Glutamatergic neuron (in vitro differentiated cells): ENCODE measurements at places on chromosomes 7 and 10. TPM values are rescaled to one million over a fixed set of nuclear protein-coding genes. Genes with fewer than 3 reads are reported as not detected.

- peaks cover 7% of the 10 kb centered on the region for H3K27me3 ChIP-seq
- peak; percentile 29 for DNase-seq
- no peak overlapping the region for H3K4me3 ChIP-seq
Measured at GRCh38 chr7:29878081-29878688, 71.9 kb downstream of the WIPF3 start.

GRCh38 chr7:21352540-21353387 is 75.1 kb upstream of the SP4 start:
- no peak overlapping the region for H3K27ac ChIP-seq
- H3K36me3 ChIP-seq, result no peaks in the 10 kb centered on the region
- no peak for DNase-seq
- H3K27me3 ChIP-seq, result no peaks in the 10 kb centered on the region
- H3K4me1 ChIP-seq, result no peaks in the 10 kb centered on the region

INA gene
- total RNA-seq, result 625 TPM

DNA sequence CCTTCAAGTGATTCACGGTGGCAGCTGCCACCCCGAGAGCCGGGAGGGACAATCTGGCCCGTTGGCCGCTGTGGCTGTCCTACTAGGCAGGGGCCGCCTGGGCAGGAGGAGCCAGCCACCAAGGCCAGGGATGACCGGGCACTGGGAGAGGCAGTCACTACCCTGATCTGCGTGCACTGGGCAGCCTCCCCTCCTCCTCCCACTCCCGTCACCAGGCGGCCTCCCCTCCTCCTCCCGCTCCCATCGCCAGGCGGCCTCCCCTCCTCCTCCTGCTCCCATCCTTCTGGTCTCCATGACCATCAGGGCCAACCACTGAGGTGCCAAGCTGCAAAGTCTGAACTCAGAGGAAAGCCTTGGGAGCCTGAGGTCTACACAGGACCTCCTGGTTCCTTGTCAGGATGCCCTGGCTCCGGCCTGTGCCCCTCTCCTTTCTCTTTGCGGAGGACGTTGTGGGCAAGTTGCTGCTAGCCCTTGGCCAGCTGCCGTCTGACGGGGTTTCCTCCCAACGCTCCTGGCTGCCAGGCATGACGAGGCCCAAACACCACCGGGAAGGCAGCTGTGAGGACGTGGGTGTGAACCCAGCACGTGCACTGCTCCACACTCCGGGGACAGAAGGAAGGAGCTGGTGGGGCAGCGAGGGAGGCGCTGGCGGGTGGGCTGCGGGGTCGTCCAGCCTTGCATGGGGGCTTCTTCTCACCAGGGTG is 131.1 kb downstream of the WDR37 start:
- peak; percentile 9 for DNase-seq
- H3K4me1 ChIP-seq, result peaks cover 8% of the 10 kb centered on the region
- H3K4me3 ChIP-seq, result no peak overlapping the region
- H3K27ac ChIP-seq, result no peak overlapping the region
- H3K36me3 ChIP-seq, result no peaks in the 10 kb centered on the region
- H3K27me3 ChIP-seq, result peaks cover 3% of the 10 kb centered on the region

TDRD1 gene
- total RNA-seq, result not detected
